ENCODE measurements at places on chromosomes 2 and 18. TPM values are rescaled to one million over a fixed set of nuclear protein-coding genes. Genes with fewer than 3 reads are reported as not detected.

DNA sequence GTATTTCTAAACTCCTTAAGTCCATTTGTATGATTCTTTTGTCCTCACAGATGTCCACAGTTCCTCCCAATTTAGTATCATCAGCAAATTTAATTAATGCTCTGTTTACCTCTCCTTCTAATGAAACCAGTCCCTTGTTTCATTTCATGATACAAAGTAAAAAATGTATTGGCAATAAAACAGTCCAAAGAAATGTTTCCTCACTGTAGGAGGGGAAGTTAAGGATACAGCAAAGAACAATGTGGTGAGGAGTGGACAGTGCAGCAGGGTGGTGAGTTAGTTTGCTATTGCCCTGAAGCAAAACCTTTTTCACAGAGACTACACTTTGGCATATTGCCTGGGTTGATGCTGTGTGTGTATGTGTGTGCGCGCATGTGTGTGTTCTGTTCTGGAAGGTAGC lies 401.5 kb downstream of the ARHGAP15 start:
- H3K4me1 ChIP-seq, result peaks cover under 1% of the 10 kb centered on the region
- H3K27ac ChIP-seq, result no peak overlapping the region
- no peak overlapping the region for H3K4me3 ChIP-seq
- no peak for DNase-seq
- H3K27me3 ChIP-seq, result no peaks in the 10 kb centered on the region
- no peaks in the 10 kb centered on the region for H3K36me3 ChIP-seq

DNA sequence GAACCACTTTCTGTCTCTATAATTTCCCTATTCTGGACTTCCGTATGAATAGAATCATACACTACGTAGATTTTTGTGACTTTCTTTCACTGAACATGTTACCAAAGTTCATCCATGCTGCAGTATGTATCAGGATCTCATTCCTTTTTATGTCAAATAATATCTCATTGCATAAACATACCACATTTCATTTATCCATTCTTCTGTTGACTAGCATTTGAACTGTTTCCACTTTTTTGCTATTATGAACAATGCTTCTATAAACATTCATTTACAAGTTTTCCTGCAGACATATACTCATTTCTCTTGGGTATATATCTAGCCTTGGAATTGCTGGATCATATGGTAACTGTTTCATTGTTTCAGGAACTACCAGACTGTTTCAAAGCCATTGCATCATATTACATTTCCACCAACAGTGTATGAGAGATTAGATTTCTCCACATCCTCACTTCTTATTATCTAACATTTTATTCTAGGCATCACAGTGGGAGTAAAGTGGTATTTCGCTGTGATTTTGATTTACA lies 186.2 kb downstream of the DYM start:
- H3K27ac ChIP-seq, result no peak overlapping the region
- no peaks in the 10 kb centered on the region for H3K27me3 ChIP-seq
- no peak overlapping the region for H3K4me3 ChIP-seq

DNA sequence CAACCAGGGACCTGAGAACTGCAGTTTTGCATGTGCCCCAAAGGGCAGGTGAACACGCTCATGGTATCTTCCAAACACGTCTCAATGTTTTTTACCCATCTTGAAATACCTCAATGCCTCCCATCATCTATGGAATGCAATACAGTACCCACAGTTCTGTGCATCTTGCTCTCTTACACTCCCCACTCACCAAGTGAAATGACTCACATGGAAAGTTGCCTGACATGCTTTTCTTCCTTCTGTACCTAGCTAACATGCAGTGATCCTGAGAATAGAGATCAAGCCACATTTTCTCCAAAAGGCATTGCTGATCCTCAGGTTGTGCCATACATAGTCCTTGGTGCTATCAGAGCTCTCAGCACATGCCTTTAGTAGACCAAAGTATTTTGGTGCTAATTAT lies 373.9 kb downstream of the GPD2 start:
- H3K36me3 ChIP-seq, result no peaks in the 10 kb centered on the region
- H3K27me3 ChIP-seq, result no peaks in the 10 kb centered on the region
- H3K4me1 ChIP-seq, result no peaks in the 10 kb centered on the region
- DNase-seq, result no peak

- no peak overlapping the region for H3K4me3 ChIP-seq
- H3K27ac ChIP-seq, result no peak overlapping the region
- no peaks in the 10 kb centered on the region for H3K27me3 ChIP-seq
- no peak for DNase-seq
Observed at GRCh38 chr2:75344146-75344545, 144.8 kb upstream of the TACR1 start.

ANKRD62 gene
- total RNA-seq, result not detected

- no peak for DNase-seq
- no peak overlapping the region for H3K27ac ChIP-seq
- H3K36me3 ChIP-seq, result no peaks in the 10 kb centered on the region
- H3K4me1 ChIP-seq, result no peaks in the 10 kb centered on the region
- no peak overlapping the region for H3K4me3 ChIP-seq
- no peaks in the 10 kb centered on the region for H3K27me3 ChIP-seq
Observed at GRCh38 chr18:35095983-35096676, 54.9 kb downstream of the MAPRE2 start.

GRCh38 chr2:208315081-208315788 lies 49.2 kb downstream of the PIKFYVE start:
- H3K4me3 ChIP-seq, result no peak overlapping the region
- H3K27me3 ChIP-seq, result no peaks in the 10 kb centered on the region
- DNase-seq, result no peak
- H3K4me1 ChIP-seq, result peaks cover 43% of the 10 kb centered on the region
- no peak overlapping the region for H3K27ac ChIP-seq
- peaks cover 10% of the 10 kb centered on the region for H3K36me3 ChIP-seq

- H3K36me3 ChIP-seq, result no peaks in the 10 kb centered on the region
- peaks cover 17% of the 10 kb centered on the region for H3K4me1 ChIP-seq
- no peak for DNase-seq
- no peak overlapping the region for H3K27ac ChIP-seq
- no peak overlapping the region for H3K4me3 ChIP-seq
Observed at GRCh38 chr2:219614076-219614860, 13.2 kb upstream of the SLC4A3 start.

DNA sequence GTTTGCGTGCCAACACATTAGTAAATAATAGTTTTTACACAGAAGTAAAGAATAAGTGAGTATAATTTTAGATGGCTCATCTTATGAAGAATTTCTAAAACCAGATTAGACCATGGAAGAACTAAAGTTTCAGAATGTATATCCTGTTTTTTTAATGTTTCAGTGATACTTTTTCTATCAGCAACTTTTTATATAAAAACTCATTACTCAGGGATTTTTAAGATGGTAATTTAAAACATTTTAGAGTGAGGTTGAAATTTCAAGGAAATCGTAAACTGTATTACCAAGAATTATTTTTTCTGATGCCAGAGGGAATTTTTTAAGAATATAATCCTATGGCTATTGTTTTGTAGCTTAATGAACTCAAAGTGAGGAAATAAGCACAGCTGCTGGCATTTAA lies 128.5 kb upstream of the FANCL start:
- no peaks in the 10 kb centered on the region for H3K36me3 ChIP-seq
- H3K4me3 ChIP-seq, result no peak overlapping the region
- no peak overlapping the region for H3K27ac ChIP-seq
- H3K4me1 ChIP-seq, result no peaks in the 10 kb centered on the region
- no peaks in the 10 kb centered on the region for H3K27me3 ChIP-seq
- DNase-seq, result no peak

GRCh38 chr2:167388497-167388896 lies 500.2 kb downstream of the XIRP2 start:
- no peaks in the 10 kb centered on the region for H3K27me3 ChIP-seq
- H3K4me1 ChIP-seq, result no peaks in the 10 kb centered on the region
- H3K36me3 ChIP-seq, result no peaks in the 10 kb centered on the region
- DNase-seq, result no peak
- no peak overlapping the region for H3K27ac ChIP-seq

GNLY gene
- not detected for total RNA-seq

STARD6 gene
- total RNA-seq, result not detected

TEX44 gene
- not detected for total RNA-seq

- no peak overlapping the region for H3K4me3 ChIP-seq
- H3K4me1 ChIP-seq, result peaks cover 52% of the 10 kb centered on the region
- H3K36me3 ChIP-seq, result no peaks in the 10 kb centered on the region
Observed at GRCh38 chr2:127085317-127085681, 21.7 kb downstream of the BIN1 start.

DNA sequence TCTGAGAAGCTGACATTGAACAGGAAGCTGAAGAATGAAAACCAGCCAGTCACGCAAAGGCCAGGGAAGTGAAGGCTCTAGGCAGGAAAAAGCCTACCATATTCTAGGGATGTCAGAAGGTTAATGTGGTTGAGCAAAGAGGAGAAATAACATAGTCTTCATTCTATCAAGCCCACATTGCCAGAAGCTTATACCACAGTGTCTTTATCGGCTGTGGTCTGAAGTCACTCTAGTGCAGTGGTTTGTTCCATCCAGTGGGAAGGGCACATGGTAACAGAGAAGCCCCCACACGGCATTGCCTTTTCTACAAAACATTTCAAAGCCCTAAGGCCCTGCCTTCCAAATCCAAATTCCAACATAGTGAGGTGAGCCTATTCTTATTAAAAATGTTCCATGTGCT lies 311.3 kb downstream of the TNS1 start:
- no peaks in the 10 kb centered on the region for H3K4me1 ChIP-seq
- no peaks in the 10 kb centered on the region for H3K36me3 ChIP-seq
- DNase-seq, result no peak
- no peak overlapping the region for H3K27ac ChIP-seq

DNA sequence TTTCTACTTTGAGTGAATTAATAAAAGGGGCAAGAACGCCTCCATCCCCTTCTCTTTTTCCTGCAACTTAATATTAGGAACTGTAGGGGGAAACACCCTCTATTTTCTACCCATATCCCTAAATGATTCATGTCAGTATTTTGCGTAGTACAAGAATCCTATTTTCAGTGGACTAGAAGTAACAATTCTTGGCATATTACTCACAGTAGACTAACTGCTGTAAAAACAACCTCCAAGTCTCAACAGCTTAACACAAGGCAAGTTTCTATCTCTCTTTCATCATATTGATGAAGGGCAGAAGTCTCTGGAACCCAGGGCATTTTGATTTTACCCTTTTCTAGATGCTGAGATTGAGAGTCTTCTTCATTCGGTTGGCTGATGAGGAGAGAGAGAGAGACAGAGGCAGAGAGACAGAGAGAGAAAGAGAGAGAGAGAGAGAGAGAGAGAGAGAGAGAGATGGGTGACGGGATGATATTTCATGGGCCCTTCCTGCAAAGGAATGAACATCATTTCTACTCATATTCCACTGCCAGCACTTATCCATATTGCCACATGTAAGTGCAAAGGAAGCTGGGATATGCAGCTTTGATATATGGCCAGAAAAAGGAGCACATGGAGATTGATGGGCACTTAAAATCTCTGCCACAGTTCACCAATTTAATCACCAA lies 481.6 kb downstream of the LPIN1 start:
- no peak overlapping the region for H3K4me3 ChIP-seq
- DNase-seq, result no peak
- H3K27ac ChIP-seq, result no peak overlapping the region
- no peaks in the 10 kb centered on the region for H3K36me3 ChIP-seq

DNA sequence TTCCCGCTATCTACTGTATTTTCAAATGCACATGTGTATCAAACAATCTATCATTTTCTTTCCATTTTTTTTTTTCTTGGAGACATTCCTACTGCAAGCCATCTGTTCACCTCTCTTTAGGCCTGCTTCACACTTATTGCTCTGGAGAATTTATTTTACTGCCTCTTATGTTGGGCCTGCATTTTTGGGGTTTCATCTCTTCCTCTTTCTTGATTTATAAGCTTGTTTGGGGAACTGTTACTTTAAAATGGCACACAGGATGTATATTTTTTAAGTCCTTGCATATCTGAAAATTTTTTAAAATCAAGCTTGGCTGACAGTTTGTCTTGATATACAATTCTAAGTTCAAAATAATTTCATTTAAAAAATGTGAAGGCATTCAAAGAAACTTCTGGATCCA lies 3.5 kb upstream of the RAB27B start:
- H3K4me3 ChIP-seq, result no peak overlapping the region
- peaks cover 4% of the 10 kb centered on the region for H3K27me3 ChIP-seq
- H3K27ac ChIP-seq, result no peak overlapping the region
- H3K4me1 ChIP-seq, result no peaks in the 10 kb centered on the region
- no peak for DNase-seq

DNA sequence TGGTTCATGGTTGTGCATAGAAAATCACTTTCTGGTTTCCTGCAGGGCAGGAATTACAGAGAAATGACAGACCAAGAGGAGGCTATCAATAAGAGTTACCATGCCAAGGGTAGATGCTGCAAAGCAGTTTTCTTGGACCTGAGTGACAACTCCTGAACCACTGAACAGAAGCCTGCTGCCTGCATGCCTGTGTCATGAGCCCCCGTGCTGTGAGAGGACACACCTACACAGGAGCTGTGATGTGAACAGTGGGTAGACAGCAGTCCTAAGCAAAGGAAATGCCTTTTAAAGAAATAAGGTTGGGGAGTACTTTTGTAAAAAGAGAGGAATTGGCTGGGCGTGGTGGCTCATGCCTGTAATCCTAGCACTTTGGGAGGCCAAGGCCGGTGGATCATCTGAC lies 54.2 kb upstream of the CREB1 start:
- no peak overlapping the region for H3K4me3 ChIP-seq
- DNase-seq, result no peak
- H3K36me3 ChIP-seq, result no peaks in the 10 kb centered on the region
- no peak overlapping the region for H3K27ac ChIP-seq
- H3K4me1 ChIP-seq, result peaks cover 8% of the 10 kb centered on the region

All from cardiac muscle cell (in vitro differentiated cells and primary cell).